ENCODE measurements at places on chromosomes 7 and 10.

- no peak for DNase-seq
Measured at GRCh38 chr10:112359606-112360307, 14.2 kb upstream of the ACSL5 start.

GRCh38 chr7:131012477-131013031 is 278.5 kb upstream of the KLF14 start:
- no peak for DNase-seq

DNA sequence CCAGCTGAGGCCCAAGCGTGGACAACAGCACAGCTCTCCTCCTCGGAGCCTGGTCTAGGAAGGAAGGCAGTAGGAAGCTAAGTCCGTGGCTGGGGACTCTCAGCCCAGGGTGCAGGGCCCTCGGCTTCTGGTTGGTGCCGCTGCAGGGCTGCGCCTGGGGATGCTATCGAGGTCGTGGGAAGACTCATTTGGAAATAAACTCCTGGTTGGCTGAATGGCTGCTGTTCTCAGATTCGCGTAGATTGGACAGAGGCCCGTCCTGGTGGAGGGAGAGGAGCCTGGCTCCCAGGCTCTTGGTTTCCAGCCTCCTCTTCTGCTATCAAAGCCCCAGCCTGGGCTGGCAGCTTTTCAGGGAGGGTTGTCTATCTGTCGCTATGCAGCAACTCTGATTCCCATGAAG is 152.6 kb upstream of the FZD8 start:
- DNase-seq: no peak

GRCh38 chr10:102268375-102268888 is 23.1 kb downstream of the GBF1 start:
- DNase-seq: no peak

DNA sequence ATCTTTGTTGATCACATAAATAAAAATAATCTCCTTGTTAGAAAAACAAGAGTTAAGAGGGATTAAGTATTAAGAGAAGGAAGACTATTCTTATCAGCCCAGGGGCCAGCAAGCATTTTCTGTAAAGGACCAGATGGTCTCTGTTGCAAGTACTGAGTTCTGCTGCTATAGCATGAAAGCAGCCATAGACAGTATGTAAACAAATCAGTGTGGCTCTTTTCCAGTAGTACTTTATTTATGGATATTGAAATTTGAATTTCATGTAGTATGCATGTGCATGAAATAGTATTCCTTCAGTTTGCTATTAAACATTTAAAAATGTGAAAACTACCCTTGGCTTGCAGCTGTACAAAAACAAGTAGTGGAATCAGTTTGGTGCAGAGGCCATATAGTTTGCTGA is 81.7 kb downstream of the STK31 start:
- DNase-seq: no peak

DNA sequence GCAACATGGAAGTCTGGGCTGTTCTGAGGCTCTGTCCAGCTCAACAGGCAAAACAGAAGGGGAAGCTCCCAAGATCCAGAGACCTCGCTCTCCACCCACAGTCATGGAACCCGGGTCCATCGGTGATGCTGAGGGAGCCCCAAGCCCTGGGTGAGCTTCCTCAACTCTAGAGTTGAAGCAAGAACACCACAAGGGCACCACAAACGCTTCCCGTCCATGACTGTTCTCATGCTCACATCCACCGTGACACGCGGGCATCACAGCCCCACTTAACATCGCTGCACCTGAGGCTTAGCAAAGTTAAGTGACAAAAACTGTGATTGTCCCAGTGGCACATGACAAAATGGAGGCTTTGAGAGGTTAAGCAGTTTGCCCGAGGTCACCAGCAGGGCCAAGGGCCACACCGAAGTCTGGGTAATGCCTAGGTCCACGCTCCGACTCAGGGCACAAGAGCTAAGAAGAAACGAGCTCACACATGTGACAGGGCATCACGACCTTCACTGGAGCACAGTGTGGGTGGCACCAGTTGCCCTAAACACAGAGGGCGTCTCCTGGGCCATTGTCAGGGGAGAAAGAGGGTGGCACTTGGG is 110.6 kb downstream of the OAT start:
- no peak for DNase-seq

GRCh38 chr10:111113238-111113960 is 36.6 kb downstream of the ADRA2A start:
- DNase-seq: no peak

GRCh38 chr7:102272075-102272916 is 14.4 kb upstream of the SH2B2 start:
- DNase-seq: peak; percentile 34

GRCh38 chr10:110514848-110515247 is 17.1 kb downstream of the DUSP5 start:
- DNase-seq: no peak

DNA sequence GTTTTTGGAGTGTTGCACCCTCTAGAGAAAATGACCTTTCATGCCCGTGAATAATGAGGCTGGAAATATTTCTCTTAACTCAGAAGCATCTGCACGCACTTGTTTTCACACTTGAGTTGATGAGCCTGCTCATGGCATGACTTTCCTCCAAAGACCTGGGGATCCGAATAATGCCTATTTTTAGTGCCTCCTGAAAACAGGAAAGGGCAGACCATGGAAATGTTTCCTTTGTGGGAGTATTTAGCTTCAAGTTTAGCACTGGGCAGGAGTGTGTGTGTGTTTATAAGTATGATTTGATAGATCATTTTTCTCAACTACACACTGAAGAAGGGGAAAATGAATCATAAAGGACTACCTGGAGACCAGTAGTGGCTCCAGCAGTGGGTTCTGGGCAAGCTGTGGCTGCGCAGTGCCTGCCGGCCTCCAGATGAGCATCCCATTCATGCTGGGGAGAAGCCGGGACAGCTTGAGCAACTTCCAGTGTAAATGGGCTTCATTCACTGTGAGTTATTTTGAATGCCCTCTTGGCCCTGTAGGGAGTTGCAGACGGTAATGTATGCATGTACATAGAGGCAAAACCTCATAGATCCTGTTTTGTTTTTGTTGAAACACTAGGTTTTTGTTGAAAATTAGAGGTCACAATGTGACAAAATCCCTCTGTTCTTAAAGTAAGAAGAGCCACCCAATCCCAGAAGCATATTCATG is 117.8 kb upstream of the INSYN2A start:
- DNase-seq: no peak

DNA sequence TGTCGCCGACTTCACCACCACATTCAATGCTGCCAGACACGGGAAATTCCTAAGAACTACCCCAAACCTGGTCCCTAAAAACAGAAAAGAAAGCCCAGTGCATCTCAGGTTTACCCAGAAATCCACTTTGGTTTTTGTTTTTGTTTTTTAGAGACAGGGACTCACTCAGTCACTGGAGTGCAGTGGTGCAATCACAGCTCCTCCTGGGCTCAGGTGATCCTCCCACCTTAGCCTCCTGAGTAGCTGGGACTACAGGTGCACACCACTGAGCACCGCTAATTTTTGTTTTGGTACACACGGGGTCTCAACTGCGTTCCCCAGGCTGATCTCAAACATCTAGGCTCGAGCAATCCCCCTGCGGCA is 22.8 kb downstream of the MAD1L1 start:
- no peak for DNase-seq

- DNase-seq: no peak
Measured at GRCh38 chr7:34236057-34236456, 330.7 kb downstream of the BMPER start.

- no peak for DNase-seq
Measured at GRCh38 chr10:93068411-93069244, 5.1 kb upstream of the CYP26A1 start.

- peak; percentile 78 for DNase-seq
Measured at GRCh38 chr10:28761084-28761846, 83.9 kb downstream of the BAMBI start.

- no peak for DNase-seq
Measured at GRCh38 chr7:47578579-47579270, 3.2 kb downstream of the TNS3 start.

DNA sequence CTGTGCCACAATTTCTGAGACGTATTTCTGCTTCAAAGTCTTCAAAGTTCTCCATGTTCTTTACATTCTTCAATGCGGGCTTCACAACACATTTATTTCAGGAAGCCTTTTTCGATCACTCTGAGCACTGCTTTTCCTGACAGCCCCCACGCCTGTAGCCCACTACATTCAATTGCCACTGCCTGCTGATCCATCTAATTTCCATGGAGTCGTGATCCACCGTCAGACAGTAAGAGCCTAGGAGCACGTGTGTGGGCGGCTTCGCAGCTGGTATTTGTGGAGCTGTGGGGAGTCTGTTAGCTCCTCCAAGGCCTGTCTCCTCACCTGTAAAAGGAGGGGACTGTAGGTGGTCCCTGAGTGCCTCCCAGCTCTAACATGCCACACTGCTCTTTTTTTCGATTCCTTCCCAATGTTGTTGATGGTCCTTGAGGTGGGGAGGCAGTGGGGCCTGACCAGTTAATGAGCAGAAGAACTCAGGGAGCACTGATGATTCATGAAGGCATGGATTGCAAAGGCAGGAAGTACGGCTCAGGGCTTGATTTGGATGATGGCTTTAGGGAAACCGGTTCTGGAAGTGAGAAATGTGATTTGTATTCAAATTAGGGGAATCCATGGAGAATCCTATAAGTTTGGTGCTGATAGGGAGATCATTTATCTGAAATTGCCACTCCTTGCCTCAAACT is 401.1 kb upstream of the PODXL start:
- no peak for DNase-seq

- no peak for DNase-seq
Measured at GRCh38 chr10:3996697-3997096, 211.7 kb upstream of the KLF6 start.

DNA sequence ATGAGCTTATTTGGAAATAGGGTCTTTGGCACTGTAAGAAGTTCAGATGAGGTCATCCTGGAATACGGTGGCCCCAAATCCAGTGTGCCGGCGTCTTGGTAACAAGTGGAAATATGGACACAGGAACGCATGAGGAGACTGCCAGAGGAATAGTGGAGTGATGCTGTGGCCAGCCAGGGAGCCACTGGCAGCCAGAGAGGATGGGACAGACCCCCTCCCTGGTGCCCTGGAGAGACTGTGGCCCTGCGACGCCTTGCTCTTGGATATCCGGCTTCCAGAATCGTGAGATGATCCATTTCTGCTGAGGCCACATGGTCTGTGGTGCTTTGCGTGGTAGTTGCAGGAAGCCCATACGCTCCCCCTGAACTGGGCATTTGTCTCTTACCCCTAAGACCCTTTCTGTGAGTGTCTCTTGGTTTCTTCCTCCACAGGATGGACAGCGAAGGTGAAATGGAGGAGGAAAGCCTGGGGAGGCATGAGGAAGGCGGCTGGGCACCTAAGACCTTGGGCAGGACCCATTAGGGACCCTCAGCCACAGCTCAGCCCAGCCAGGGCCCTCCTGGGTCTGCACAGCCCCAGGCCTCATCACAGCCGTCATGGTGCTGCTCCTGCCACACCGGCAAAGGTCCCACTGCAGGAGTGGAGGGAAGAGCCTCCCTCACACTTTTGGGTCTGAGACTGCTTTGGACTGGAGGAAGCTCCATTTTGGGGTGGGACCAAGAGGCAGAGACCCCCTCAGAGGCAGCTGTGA is 53.6 kb downstream of the INSIG1 start:
- DNase-seq: no peak

DNA sequence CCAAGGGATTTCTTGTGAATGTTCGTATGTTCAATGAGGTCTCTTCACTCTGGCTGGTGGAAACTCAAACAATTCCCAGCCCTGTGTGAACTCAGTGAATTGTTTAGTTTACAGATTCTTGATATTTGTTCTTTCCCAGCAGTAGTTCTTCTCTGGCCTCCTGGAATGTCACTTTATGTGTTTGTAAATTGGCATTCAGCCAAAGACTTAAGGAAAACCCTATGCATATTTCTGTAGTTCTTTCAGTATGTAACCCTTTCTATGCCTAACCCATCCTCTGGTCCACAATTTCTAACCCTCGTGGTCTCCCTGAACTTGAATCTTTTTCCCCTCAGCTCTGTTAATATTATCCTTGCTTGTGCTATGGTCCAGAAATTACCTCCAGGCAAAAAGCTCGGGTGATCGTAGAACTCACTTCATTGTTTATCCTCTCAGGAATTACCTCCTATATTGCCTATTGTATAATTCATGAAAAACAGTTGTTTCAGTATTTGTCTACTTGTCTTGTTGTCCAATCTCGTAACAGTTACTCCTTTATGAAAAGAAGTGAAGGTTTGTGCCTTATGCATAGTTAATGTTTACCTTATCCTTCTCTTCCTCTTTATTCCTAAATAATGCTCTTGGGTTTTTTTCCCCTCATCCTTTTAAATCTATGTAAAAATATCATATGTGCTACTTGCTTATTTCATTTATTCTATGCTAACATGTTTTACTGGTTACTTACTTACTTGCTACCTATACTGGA is 23.7 kb upstream of the AGR3 start:
- DNase-seq: peak; percentile 91

GRCh38 chr7:191981-192649 is at the start of gene FAM20C:
Gene FAM20C, plus strand, starts transcription at chr7:192571. Its CDS starts 629 bp downstream, at chr7:193200.
- peak; percentile 10 for DNase-seq

DNA sequence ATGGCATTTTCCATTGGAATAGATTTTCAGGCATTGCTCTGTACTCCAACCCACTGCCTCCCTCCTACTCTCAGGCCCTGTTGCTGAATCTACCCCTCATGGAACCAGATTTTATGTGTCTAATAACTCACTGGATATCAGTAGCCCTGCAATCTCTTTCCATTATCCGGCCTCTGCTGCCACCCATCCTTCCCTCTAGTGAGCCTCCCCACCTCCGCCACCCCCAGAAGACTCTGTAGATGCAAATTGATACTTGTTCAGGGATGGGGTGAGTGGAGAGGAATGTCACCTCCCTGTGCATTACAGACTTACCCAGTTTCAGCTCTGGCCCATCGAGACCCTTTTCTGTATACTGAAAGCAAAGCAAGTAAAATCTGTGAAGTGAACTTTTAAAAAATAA is 52.3 kb upstream of the PHYHIPL start:
- DNase-seq: no peak

- no peak for DNase-seq
Measured at GRCh38 chr10:25076506-25077177, 60.2 kb downstream of the THNSL1 start.

GRCh38 chr7:5429253-5429856 is 5.7 kb upstream of the TNRC18 start:
- DNase-seq: peak; percentile 42

DNA sequence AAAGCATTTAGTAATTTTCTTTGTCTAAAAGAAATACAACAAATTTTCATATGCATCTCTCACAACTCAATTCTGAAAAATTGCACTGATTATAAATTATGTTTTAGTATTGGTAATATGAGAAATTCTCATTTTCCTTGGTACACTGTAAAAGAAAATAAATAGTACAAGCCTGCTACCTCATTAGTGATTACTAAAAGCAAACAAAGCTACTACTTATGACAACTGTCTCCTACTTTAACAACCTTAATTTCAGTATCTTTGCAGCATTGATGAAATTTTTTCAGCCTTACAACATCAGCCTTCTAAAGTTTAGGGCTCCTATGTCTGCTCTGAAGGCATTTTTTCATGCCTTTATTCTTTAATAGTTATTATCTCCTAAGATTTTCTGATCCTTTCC is 65.7 kb downstream of the MINDY3 start:
- DNase-seq: no peak

- peak; percentile 17 for DNase-seq
Measured at GRCh38 chr10:132458586-132459300, 61.7 kb downstream of the PWWP2B start.

GRCh38 chr10:69512901-69513300 is 60.3 kb downstream of the NEUROG3 start:
- DNase-seq: no peak
